ENCODE measurements at places on chromosomes 13 and 19.

- DNase-seq: no peak
Observed at GRCh38 chr13:21616205-21616866, 12.4 kb upstream of the MICU2 start.

DNA sequence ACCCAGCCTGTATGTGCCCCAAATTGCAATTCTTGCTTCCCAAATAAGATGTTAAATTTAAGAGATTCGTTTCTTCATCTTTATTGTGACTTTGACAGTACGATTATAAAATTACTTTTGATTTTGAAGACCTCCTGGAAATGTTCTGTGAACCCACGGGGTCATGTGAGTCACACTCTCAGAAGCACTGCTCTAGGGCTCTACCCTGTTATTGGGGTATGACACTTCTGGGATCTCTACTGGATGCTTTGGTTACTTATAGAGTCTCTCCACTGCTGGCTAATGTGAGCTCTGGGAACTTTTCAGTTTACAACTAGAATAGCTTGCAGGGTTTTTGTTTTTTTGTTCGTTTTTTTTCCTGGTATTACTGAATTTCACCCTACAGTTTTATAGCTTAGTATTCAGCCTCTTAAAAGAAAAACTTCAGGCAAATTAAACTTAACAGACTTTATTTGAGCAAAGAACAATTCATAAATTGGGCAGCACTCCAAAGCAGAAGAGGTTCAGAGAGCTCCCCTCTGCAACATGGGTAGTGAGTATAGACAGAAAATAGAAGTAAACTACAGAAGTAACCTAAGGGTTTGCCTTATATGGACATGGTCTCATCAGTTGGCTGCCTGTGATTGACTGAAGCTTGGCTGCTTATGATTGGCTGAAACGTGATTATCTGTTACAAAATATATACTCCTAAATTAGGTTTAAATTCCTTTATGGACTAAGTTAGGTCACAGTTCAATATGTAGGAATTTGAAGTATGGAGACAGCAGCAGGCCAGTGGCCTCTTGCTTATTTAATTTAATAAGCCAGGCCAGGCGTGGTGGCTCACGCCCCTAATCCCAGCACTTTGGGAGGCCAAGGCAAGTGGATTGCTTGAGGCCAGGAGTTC lies 28.5 kb upstream of the PSPC1 start:
- DNase-seq: no peak

GRCh38 chr13:27783111-27783510 lies 9.2 kb upstream of the GSX1 start:
- peak; percentile 83 for DNase-seq

DNA sequence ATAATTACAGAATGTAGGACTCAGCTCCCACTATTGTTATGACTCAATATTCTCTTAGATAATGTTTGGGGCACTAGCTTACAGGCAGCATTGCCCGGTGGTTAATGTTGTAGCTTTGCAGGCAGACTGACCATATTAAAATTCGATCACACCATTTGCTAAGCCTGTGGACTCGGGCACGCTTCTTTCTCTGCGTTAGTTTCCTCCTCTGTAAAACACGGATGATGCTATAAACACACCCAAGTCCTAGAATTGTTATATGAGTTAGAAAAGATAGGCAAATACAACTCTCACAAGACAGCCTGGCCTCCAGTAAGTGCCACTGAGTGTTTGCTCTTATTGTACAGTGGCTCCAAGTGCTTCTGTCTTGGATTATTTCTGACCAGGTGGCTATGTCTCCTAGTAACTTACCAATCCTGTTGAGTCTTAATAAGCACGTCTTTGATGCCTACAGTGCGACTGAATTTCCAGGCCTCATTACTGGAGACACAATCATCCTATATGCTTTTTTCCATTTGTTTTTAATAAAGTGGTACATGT lies 50.0 kb upstream of the ALOX5AP start:
- no peak for DNase-seq

- DNase-seq: no peak
Observed at GRCh38 chr19:16208064-16208759, 10.5 kb downstream of the AP1M1 start.

DNA sequence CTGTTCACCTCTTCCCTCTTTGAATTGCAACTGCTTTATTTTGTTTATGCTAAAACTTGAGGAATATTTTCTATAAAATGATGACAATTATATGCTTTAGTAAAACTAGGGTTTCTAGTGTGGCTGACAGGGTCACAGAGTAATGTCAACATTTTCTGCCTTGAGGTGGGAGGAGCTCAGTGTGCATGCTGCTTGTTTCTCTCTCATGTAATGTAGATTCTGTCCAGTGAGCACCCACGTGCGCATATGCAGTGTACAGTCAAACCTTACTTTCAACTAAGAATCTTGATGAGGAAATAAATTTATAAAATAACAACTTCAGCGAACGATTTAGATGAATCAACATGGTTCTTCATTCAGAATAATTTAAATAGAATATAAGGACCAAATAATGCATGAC lies 603.9 kb downstream of the PCDH17 start:
- DNase-seq: no peak

GRCh38 chr19:40691421-40692211 lies 1.2 kb upstream of the NUMBL start:
- peak; percentile 15 for DNase-seq

Measured in ELF-1 (cell line).